AG09319 (cell line): ENCODE measurements at places on chromosomes 16 and 17.
A peak's percentile ranks its signal among the peaks of the same experiment; 100 is the strongest.

- peak; percentile 10 for DNase-seq
Measured at GRCh38 chr17:1055751-1056645, 59.1 kb downstream of the TIMM22 start.

DNA sequence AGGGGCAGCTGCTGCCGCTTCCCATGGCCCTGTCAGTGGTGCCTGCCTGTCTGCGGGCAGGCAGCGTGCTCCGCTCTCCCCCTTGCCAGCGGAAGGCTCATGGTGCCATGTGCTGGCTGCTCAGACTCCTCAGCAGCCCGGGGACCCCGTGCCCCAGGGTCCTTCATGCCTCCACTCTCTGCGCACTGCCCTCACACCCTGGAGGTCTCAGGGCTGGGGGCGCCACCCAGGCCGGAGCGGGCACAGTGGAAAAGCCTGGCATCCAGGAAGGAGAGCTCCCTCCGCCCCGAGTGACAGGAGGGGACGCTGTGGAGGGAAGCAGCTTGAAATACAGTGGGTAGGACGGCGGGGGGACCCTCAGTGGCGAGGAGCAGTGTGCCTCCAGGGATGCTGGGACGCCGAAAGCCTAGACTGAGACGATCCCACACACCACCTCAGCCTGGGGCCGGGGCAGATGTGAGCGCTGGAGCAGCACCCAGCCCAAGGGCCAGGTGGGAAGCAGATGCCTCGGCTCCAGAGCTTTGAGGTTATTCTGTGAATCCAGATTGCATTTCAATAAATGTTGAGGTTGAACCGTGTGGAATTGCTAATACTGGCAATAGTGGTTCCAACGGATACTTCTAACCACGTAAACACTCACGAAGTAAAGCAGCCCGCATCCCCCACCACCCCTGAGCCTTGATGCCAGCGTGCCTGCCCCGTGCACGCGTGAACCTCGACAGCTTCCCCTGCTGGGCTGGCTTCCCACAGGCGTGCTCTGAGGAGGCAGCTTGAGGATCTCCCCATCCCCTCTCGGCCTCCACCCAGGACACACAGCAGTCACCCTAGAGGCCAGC, 6.5 kb downstream of the TMEM204 start:
- DNase-seq, result no peak

DNA sequence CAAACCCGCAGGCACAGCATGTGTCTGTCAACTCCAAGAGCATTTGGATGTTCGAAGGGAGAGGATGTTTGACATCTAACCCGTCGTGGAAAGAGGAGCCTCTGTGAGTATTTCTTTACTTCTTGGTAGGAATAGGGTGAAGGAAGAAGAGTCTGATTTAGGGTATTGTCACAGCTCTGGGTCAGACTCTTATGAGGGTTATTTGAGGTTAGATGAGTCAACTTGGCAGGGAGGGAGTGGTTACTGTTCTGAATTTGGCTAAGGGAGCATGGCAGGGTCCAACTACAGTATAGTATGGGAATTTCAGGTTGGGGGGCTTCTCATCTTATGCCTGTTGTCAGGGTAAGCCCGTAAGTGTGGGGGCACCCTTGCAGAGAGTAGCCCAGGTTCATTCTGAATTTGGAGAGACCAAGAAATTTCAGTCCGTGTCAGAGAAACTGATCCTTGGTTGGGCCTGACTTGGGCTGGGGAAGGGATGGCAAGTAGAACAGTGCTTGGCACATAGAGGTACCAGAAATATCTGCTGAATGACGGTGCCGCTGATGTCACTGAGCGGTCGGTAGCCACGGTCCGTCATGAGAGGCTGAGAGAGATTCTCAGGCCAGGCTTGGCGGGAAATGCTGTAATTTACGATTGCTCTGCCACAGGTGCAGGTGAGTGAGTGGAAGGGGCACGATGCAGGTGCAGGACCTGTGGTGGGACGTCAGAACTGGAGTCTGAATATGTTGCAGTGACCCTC, 43.2 kb downstream of the MYH3 start:
- DNase-seq, result no peak

DNA sequence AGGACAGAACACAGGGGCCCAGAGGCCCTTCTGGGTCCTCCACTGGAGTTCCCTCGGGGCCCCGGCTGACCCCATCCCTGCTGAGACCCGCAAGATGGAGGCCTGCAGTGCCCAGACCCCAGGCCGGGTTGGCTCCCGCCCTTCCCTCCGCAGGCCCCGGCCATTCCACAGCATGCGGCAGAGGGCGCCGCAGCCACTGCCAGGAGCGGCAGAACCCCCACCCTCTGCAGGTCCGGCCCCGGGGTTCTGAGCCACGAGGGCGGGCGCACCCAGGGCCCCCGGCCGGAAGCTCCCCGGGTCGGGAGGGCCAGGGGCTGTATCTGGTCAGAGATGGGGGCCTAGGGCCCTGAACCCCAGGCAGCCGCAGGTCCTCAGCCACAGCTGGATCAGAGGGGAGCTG, 2.4 kb upstream of the PERCC1 start:
- no peak for DNase-seq

GRCh38 chr17:81322271-81323082, 27.4 kb upstream of the SLC38A10 start:
- no peak for DNase-seq

DNA sequence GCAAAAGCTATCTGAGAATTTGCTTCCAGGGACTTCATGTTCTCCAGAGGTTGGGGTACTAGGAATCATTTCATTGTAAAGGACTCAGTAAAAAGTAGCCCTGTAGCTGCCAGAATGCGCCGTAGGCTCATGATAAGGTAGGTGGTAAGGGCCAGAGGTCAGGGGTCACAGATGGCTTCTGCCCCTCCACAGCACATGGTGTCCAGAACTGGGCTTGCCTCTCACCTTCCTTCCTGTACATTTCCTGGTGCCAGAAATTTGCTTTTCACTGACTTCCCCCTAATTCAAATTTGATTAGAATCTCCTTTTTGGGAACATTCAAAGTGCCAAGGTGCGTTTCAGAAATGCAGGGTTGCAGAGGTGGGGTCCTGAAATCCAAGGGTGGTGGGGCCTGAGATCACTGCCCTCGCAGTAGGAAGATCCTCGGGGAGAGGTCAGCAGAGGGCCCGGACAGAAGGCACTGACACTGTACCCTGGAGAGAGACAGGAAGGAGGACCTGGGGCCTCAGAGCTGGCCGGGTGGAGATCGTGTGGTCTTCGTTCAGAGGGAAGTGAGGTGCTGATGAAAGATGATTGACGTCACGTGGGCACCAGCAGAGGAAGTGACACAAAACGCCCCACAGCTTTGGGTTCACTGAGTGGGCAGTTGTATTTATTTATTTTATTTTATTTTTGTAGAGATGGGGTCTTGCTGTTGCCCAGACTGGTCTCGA, 25.5 kb upstream of the METRNL start:
- DNase-seq, result no peak

- no peak for DNase-seq
Measured at GRCh38 chr16:85207357-85207921, 95.2 kb upstream of the CIBAR2 start.

GRCh38 chr17:42754782-42755181, 6.2 kb upstream of the RAMP2 start:
- DNase-seq, result no peak

GRCh38 chr17:37391146-37391545, 15.4 kb downstream of the C17orf78 start:
- no peak for DNase-seq

DNA sequence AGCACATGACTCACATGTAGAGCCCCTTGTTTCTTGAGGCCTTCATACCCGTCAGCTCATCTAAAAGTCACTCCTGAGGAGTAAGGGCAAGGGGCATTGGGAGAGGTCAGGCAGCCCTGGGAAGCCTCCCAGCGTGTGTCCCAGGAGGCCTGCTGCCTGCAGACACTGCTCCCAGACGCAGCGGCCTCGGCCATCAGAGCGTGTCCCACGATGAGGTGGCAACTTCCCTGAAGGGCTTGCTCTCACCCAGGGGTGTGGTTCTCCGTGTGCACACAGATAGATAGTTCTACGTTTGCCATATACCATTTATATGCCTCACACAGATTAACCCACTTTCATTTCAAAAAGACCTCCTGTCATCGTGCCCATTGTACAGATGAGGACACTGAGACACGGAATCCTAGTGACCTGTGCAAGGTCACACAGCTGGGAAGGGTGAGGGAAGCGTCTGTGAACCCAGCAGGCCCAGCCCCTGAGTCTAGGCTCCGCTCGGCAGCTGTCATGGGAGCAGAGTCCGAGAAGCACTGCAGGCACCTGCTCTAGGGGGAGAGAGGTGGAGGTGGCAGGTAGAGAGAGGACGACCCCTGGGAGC, 8.3 kb downstream of the TUBB3 start:
- no peak for DNase-seq

DNA sequence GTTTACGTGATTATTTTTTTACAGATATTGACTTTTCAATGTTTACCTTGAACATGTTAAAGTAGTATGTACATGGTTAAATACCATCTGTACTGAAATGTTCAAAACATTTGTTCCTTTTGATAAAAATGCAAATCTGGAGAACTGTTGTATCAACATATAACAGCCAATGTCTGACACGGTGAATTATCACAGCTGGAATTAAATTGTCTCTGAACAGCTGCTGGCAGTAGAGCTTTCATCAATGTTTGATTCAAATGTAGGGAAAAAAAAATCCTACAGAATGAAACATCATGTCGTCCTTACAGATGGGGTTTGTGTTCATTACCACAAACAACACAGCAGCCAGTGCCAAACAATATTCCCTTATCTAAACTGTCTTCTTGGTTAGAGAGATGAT, 79.9 kb downstream of the TOX3 start:
- no peak for DNase-seq

- no peak for DNase-seq
Measured at GRCh38 chr16:57837305-57838125, 35.2 kb upstream of the KIFC3 start.

GRCh38 chr17:77089124-77089490, 51.7 kb upstream of the SEC14L1 start:
- no peak for DNase-seq

- no peak for DNase-seq
Measured at GRCh38 chr17:2158396-2158780, 103.5 kb downstream of the HIC1 start.

- DNase-seq, result no peak
Measured at GRCh38 chr16:85187447-85187846, 75.2 kb upstream of the CIBAR2 start.

DNA sequence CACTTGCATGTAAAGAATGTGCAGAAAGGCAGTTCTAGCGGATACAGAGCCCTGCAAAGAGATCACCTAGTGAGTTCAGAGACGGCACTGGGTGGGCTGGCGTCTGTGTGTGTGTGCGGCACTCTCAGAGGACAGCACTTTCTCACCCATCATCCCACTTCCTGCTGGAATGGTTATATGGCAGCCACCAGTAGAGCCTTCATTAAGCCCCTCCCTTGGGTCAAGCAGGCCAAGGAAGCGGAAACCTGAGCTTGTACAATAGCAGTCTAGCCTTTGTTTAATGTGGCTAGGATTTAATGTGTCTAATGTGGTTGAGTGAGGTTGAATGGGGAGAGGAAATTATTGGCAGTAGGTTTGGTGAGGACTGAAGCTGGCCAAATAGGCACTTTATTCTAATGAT, 88.3 kb upstream of the ELAC2 start:
- DNase-seq, result no peak

GRCh38 chr17:31095236-31096105, 694 bp downstream of the NF1 start:
- no peak for DNase-seq

- DNase-seq, result no peak
Measured at GRCh38 chr16:88827727-88828126, 16.0 kb upstream of the APRT start.
